ENCODE measurements at places on chromosomes 16 and 17. TPM values are rescaled to one million over a fixed set of nuclear protein-coding genes. Genes with fewer than 3 reads are reported as not detected.

Gene LRRC37A
- 12.6 TPM for total RNA-seq

Gene C16orf74
- 23.0 TPM for total RNA-seq

Gene HSD17B1
- total RNA-seq: 0.98 TPM

Gene PARD6A
- total RNA-seq: 10.0 TPM

Gene FBXO39
- 0.70 TPM for total RNA-seq

Gene GNG13
- not detected for total RNA-seq

Gene GPR179
- total RNA-seq: 0.06 TPM

GRCh38 chr17:42387661-42388380 lies 421 bp downstream of the STAT3 start:
- H3K36me3 ChIP-seq: peaks cover 3% of the 10 kb centered on the region
- H3K27ac ChIP-seq: peak overlapping the region; percentile 100
- no peaks in the 10 kb centered on the region for H3K27me3 ChIP-seq
- H3K4me3 ChIP-seq: peak overlapping the region; percentile 91
- H3K4me1 ChIP-seq: peaks cover 37% of the 10 kb centered on the region
- DNase-seq: peak; percentile 92

- H3K27ac ChIP-seq: no peak overlapping the region
- no peaks in the 10 kb centered on the region for H3K27me3 ChIP-seq
- no peaks in the 10 kb centered on the region for H3K4me1 ChIP-seq
- DNase-seq: no peak
- no peak overlapping the region for H3K4me3 ChIP-seq
- H3K36me3 ChIP-seq: no peaks in the 10 kb centered on the region
These were observed 42.1 kb upstream of the GPRC5B start for GRCh38 chr16:19926449-19927390.

GRCh38 chr17:74697515-74697914 lies 15.2 kb downstream of the CD300LF start:
- DNase-seq: peak; percentile 41
- H3K4me1 ChIP-seq: no peaks in the 10 kb centered on the region
- H3K27ac ChIP-seq: no peak overlapping the region
- no peak overlapping the region for H3K4me3 ChIP-seq
- H3K36me3 ChIP-seq: no peaks in the 10 kb centered on the region

DNA sequence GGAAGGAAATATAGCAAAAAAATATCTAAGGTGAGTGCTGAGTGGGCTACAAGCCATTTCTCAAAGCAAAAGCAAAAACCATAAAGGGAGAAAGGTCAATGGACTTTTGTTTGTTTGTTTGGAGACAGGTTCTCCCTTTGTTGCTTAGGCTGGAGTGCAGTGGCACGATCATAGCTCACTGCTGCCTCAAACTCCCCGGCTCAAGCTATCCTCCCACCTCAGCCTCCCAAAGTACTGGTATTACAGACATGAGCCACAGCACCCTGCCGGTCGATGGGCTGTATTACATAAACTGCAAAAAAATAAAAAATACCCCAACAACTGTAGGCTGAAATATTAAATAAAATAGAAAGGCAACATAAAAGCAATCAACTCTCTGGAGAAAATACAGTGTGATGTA lies 3.5 kb upstream of the RBBP6 start:
- no peak for DNase-seq
- H3K36me3 ChIP-seq: no peaks in the 10 kb centered on the region
- no peaks in the 10 kb centered on the region for H3K27me3 ChIP-seq
- H3K4me1 ChIP-seq: peaks cover 11% of the 10 kb centered on the region

- H3K27me3 ChIP-seq: peaks cover 17% of the 10 kb centered on the region
- no peaks in the 10 kb centered on the region for H3K36me3 ChIP-seq
- DNase-seq: peak; percentile 72
- H3K4me1 ChIP-seq: no peaks in the 10 kb centered on the region
- no peak overlapping the region for H3K4me3 ChIP-seq
These were observed 94.5 kb downstream of the METRNL start for GRCh38 chr17:83173914-83174361.

- H3K36me3 ChIP-seq: no peaks in the 10 kb centered on the region
- H3K27me3 ChIP-seq: no peaks in the 10 kb centered on the region
- no peak for DNase-seq
- H3K4me1 ChIP-seq: peaks cover 30% of the 10 kb centered on the region
- no peak overlapping the region for H3K27ac ChIP-seq
These were observed 1.7 kb upstream of the MRM1 start for GRCh38 chr17:36599546-36600250.

GRCh38 chr16:49158029-49158642 lies 123.5 kb downstream of the CBLN1 start:
- DNase-seq: no peak
- H3K4me1 ChIP-seq: no peaks in the 10 kb centered on the region
- H3K27ac ChIP-seq: no peak overlapping the region
- no peaks in the 10 kb centered on the region for H3K27me3 ChIP-seq
- no peaks in the 10 kb centered on the region for H3K36me3 ChIP-seq
- H3K4me3 ChIP-seq: no peak overlapping the region
